Activated T-helper 9 cell treated with anti-CD3 and anti-CD28 coated beads, Interleukin-2, amount 50 U/mL, for 16 hours (primary cell): ENCODE measurements at places on chromosomes 7 and 10.
A peak's percentile ranks its signal among the peaks of the same experiment; 100 is the strongest.

DNA sequence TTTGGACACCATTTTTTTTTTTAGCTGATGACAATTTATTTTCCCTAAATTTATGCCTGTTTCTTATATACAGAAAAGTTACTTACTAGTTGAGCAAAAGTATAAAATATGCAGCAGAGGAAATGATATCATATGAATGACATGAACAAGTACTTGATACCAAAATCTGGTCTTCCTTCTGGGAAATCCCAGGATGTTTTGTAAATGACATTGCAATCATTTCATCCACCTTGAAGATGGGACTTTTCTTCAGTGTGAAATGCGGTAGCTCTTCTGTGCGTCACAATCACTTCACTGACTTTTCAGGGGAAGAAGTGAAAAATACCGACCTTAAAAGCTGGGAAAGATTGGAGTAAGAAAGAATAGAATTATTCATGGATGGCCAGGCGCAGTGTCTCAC is 23.8 kb downstream of the C1QL3 start:
- no peak for DNase-seq

DNA sequence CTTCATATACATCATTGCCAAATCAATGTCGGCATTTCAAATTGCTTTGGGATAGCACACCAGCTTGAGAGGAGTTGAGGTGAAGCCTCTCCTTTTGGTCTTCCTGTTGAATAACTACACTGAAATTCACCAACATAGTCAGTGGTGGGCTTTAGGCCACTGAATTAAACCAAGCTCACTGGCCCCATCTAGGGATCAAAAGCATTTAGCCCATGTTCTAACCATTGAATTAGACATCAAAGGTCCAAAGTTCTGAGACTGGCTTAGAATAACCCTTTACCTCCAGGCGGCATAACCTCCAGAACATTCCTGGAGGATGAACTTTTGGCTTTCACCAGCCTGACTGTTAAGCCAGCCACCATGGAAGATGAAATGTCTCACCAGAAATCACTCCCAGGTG is 54.6 kb downstream of the BPGM start:
- DNase-seq = no peak

DNA sequence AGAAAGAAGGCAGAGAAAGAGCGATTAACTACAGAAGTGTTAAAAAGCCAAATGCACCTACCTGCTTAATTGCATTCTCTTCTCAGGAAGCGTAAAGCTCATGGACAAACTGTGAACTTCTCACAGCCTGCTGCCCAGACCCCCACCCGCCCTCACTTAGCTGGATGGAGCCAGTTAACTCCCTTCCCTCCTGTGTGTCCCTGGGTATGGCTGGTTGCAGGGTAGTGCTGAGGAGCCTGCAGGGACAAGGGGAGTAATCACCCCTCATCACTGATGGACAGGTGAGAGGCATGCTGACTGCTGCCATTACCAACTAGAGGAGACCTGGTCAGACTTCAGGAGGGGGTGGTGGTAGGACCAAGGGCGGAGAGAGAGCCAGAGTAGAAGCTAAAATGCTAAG is 37.5 kb downstream of the ENO4 start:
- DNase-seq = no peak

- DNase-seq = no peak
These were observed 180.1 kb downstream of the NEURL1 start for GRCh38 chr10:103673606-103674005.

- DNase-seq = no peak
These were observed 44.1 kb downstream of the MYOF start for GRCh38 chr10:93437946-93438612.

GRCh38 chr7:7183061-7183837 is 905 bp downstream of the C1GALT1 start:
- DNase-seq = peak; percentile 31

DNA sequence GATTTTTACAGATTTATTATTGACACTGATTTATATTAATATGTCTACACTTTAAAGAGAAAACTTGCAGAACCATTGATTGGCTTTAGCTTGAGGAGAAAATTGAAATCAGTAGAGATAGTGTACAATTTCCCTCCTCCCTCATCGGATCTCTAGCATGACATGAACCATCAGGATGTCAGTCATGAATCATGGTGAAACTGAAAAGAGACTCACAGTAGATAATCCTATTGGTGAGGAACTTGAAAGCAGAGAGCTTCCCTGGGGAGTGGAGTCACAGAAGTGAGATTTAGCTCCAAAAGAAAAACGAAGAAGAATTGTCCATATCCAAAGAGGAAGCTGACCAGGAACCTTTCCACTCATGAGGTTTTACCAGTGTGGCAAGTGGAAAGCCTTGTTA is 346.8 kb downstream of the ABCA13 start:
- no peak for DNase-seq

DNA sequence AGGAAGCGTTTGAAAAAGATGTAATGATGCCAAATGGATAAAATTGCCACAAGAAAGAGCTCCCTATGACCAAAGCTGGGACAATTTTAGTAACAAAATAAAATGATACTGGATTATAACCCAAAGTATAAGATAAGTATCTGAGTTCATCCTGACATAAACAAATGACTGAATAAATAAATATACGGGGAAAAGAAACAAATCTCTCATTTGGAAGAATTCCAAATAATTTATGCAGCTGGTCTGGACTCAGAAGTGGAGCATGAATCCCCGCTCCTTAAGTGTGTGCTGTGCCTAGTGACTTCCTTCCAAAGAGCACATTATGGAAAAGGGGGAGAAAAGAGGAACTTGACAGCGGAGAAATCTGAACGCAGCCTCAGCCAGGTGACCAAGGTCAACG is 186.2 kb downstream of the RAMP3 start:
- DNase-seq = no peak

- no peak for DNase-seq
These were observed 38.8 kb downstream of the XRCC2 start for GRCh38 chr7:152637161-152637560.

DNA sequence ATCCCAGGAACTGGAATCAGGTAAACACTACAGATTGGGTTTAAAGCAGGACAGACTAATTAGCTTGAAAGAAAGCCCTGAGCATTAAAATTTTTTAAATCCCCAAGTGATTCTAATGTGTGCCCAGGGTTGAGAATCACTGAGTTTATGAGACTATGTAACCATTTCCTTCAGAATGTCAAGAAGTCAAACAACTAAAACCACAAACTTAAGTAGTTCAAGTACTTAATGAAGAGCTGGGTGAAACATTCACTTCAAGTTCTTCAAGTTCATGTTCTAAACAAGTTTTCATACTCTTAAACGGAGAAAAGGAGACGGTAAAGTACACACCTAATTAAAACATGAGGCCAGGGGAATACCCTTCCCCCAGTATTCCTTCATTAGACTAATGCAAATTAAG is 28.2 kb upstream of the TLL2 start:
- DNase-seq = no peak

- DNase-seq = no peak
These were observed 44.0 kb upstream of the COL1A2 start for GRCh38 chr7:94350734-94351133.

DNA sequence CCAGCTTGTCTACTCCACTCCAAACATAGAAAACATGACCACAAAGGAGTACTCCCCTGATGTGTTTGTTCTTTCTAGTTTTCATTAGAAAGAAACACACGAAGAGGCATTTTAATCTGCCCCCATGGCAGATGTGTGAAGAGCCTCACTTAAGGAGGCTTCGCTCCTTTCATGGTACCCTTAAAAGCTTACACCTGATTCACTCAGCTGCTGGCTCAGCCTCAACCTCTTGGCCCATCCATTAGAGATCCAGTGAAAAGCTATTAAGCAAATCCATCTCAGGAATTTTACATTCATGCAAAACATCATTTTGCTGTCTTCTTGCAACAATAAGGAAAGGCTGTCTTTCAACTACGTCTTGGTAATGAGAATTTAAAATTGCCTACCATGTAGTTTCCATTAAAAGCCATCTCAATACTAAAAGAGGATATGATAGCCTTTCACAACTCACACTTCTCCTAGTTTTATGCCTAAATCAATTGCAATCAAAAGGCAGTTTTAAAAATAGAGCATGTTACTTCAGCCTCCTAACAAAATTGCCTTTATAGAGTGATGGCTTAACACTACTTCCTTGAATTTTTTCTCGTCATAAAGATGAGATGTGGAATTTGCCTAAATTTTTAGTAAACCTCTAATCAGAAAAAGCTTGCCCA is 22.7 kb downstream of the MACC1 start:
- no peak for DNase-seq

DNA sequence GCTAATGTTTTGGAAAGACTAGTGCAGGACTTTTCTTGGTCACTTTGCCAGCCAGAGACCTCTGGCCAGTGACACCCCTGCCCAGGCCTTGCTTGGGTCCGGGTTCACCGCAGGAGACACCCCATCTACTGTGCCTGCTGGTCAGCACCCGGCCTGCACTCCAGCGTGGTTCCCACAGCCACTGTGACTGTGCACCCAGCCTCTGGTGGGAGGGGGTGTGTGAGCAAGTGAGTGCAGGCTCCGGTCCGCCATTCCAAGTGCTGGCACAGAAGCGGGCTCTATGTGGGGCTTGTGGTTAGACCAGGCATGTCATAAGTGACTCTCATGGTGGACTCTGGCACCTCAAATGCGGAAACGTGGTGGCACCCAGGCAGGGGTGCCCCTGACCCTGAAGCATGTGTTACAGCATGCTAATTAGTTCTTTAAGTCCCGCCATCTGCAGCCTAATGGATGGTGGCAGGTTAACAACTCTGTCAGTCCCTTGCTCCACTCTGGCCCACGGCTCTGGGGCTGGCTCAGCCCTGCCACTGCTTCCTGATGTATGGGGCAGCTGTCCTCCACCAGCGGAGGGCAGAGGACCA is 311.9 kb upstream of the HGF start:
- DNase-seq = no peak

- no peak for DNase-seq
These were observed 508.5 kb downstream of the RPS24 start for GRCh38 chr10:78542141-78542489.

DNA sequence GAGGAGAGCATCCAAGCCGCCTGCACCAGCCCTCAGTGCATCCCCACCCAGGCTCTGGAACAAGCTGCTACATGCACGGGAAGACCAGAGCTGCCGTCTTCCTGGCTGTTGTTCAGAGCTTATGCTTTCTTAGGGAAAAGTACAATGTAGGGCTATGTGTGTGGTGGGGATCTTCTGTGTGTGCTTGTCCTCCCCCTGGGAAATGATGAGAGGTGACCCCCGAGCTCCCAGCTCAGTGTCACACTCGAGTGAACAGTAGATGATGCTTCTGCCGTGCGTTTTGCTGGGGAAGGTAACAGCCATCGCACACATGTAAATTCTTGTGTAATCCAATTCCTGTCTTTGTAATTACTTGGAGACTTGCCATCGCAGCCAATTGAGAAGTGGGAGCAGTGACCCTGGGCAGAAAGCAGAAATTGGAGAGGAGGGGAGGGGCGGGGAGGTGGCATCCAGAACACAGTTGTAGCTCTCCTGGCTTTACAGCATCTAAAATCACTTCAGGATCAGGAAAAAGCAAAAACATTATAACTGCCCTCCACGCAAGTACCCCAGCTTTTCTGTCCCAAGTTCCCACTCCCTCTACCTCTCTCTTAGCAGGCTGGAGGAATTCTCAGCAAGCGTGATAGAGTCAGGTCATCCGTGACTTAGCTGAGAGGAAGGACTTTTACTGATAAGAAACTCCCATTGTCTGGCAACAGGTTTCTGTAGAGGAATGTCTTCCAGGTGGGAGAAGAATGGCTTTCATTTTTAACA is 149.6 kb downstream of the TCF7L2 start:
- DNase-seq = no peak
